ENCODE measurements at places on chromosomes 5 and 9.

DNA sequence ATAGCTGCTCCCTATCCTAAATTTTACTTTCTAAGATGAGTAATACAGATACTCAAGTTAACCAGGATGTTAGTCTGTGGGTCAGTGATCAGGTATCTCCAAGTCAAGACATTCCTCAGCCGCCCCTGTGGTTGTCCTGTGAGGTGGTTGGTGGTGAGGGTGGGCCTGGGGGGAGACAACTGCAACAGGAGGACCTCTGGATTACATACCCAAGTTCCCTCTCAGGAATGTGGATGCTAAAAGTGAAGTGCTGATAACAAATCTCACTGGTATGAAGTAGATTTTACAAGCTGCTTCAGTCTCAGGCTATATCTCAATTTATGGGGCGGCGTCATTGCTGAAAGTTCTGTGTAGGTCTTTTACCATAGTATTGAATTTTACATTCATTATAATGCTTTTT lies 38.3 kb downstream of the SLC1A3 start:
- DNase-seq, result no peak

DNA sequence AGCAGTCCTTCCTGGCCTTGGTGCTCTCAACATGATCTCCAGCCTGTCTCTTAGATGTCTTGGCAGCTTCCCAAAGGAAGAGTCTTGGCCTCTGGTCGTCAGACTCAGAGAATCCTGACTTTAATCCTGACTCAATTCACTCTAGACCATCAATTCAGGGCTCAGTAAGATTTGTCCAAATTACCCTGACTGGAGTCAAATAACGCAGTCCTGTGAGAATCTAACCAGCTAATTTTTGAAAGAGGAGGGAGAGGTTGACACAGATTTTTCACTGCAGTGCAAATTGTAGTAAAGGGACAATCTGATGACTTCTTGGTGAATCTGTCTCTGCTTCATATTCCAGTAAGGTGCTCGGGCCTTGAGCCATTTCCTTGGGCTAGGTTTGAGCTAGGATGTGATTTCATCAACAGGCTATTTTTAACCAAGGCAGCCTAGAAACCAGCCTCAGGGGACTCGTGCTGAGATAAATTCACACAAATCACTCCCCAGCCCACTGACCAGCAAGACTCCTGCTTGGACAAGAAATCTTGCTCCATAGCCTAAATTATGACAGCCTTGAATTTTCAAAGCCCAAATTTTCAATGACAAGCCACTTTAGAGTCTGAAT lies 257.4 kb downstream of the ENC1 start:
- no peak for DNase-seq

DNA sequence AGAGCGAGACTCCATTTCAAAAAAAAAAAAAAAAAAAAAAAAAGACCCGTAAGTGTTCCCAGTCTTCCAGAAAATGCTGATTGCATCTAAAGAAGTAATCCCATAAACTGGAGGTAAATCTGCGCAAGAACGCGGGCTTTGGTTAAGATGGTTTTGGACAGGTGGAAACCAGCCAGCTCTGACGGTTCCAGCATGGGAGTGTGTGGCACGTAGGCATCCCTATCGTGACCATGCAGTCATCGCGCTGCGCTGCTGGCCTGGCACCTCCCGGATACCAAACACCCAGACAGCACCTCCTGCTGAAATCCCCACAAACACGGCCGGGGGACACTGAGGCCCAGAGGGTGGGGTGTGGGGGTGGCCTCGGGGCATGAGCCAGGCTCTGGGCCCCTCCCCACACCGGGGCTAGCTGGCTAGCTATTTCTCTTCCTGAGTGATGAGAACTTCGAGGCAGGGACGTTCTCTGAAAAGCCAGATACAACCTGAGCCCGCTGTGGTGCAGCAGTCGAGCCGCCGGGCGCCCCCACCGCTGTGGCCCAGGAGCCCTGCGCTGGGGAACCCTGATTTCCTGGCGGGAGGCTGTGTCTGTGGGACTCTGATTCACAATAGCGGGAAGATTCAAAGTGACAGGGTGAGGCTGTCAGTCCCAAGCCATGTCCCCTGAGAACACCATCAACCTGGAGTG lies 32.2 kb upstream of the NOTCH1 start:
- DNase-seq, result no peak

DNA sequence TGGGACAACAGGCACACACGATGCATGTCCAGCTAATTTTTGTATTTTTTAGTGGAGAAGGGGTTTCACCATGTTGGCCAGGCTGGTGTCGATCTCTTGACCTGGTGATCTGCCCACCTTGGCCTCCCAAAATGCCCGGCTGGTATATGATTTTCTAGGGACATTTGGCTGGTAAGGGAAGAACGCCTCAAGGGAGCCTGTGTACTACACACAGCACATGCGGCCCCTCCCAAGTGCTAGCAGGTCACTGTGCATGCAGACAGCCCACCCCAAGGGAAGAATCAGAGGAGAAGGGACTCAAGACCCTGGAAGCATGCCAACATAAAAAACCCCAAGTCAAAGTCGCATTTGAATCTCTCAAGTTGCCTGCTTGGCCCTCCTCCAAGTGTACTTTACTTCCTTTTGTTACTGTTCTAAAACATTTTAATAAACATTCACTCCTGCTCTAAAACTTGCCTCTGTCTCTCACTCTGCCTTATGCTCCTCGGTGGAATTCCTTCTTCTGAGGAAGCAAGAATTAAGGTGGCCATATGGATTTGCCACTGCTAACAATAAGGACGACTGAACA lies 24.3 kb upstream of the OTULINL start:
- DNase-seq, result no peak

DNA sequence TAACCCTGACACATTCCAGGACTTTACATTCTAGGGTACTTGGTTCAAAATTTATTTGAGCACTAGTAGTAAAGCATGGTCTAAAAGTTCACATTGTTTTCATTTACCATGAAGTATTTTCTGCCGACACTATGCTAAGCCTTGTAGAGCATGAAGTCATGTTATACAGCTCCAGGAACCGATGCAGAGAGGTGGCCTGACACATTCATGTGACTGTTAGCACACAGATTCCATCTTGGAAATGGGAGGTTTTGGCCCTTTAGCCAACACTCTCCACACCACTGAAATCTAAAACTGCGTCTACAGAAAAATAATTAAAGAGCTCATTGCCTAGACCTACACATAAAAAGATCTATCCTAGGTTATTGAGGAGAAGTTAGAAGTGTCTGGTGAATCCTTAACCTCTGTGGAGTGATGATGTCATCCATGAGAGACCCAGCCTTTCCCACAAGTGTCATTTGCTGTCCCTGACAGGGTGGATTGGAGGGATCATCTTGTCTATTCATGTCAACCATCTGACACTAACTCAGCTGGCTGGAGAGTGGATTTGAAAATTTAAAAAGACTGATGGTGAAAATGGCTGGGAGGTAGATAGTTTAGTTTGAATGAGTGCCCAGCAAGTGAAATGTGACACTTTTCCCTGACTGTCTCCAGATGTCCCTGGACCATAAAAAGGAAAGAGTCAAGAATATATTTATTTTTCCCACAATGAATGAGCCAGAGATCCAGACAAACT lies 1.3 kb downstream of the RANBP3L start:
- no peak for DNase-seq

DNA sequence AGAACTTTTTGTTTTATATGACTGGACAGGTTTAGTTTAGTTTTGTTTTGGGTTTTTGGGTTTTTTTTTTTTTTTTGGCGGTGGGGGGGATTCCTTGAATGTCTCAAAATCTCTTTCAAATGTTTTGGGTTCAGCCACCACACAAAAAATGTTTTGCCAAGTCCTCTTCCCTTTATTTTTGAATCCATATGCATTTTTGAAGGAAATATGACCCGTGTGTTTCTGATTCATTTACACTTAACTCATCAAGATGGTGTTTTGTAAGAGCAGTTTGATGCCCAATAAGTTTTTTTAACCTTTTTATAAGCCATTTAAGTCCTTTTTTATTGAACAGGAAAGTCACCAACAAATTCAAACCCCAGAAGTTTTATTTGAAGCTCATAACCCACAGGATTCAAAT lies 209.8 kb downstream of the CWC27 start:
- no peak for DNase-seq

DNA sequence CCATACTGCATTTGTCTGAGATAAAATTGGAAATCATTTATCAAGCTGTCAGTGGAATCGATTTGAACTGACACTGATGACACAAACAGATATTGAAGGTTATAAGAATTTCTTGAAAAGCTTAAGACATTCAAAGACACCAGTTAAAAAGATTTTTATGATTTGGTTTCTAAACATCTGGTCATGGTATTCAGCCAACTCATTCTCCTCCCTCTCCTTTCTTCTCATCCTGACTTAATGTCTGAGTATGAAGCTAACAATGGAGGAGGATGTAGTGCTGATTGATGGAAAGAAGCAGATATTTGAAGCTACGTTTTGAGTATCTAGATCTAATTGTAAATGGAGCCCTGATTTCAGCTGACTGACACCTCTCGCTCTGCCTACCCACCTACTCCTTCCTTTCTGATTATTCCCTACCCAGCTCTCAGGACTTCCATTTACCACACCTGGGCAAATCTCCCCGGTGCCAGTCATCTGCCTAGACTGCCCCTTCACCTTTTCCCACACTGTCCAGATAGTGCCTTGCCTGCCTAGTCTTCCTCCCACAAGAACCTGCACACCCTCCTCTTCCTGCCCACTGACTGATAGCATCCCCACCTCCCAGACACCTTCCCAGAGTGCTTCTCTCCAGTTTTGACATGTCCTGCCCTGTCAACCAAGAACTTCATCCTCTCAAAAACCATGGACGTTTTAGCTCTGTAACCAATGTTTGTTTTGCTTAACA lies 20.7 kb upstream of the LIFR start:
- no peak for DNase-seq

DNA sequence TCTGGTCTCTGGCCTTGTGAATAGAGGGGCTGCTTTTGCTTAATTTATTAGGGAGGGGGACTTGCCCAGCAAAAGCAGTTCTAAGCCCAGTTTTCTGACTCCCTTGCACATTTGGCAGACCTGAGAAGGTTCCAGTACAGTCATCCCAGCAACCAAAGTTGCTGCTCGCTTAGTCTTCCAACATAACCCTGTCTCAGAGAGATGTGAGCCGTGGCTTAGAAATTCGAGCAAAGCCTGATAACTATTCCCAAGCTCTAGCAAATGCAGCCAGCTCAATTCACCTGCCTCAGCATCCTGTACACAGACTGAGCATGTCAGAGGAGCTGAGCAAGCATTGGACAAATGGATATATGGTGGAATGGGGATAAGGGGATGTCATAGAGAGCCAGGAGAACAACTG lies 401.9 kb downstream of the SPOCK1 start:
- peak; percentile 17 for DNase-seq

- peak; percentile 75 for DNase-seq
These were observed 34.7 kb downstream of the GLT6D1 start for GRCh38 chr9:135604437-135605237.

DNA sequence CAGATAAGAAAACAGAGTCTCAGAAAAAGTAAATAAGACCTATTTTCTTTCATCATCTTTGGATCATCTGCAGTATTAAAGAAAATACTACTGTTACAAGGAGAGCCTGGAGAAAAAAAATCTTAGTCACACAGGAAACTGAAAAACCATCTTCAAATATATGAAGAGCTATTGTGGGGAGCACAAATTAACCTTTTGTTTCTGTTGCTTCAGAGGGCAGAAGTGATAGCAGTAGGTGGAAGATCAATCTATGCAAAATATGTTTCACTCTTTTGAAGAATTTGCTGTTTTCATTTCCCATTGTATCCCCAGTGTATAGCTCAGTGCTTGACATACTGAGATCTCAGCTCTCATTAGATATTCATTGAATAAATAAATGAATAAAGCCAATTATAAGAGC lies 13.1 kb upstream of the CEMIP2 start:
- DNase-seq, result no peak

GRCh38 chr5:97101189-97101910 lies 41.1 kb downstream of the LIX1 start:
- no peak for DNase-seq

DNA sequence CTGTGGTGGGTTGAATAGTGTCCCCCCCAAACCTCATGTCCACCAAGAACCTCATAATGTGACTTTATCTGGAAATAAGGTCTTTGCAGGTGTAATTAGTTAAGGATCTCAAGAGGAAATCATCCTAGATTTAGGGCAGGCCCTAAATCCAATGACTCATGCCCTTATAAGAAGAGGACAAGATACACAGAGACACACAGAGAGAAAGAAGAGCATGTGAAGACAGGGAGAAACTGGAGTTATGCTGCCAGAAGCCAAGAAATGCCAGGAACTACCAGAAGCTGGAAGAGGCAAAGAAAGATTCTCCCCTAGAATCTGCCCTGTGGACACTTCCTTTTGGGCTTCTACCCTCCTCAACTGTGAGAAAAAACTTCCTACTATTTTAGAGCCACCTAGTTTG lies 8.8 kb downstream of the FAM13B start:
- no peak for DNase-seq

DNA sequence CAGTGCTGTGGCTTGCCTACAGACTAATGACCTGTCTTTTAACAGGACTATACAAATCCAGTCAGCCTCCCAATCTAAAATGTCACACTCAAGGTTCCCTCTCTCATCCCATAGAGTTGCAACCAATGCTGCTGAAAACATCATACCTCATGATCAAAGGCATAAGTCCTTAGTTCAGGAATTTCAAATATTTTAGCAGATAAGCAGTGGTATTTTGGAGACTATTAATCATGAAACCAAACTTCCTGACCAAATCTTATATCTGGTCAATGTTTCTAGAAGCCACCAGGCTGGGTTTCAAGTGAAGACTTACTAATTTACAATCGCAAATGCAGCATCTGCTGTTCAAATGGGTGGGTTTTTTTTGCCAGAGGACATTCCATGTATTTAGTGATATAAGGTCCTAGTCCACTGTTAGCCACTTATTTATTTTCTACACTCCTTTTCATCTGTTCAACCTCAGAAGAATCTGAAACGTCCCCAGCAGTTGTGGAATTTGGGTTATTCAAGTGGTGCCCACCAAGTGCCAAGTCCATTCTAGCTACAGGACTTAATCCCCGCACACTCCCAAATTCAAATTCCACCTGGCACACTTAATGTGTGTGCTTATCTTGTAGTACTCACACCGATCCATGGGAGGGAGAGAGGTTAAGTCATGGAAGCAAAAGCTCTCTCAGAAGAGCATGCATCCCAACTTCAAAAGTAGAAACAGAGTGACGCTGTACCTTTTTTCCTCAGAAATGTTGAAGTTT lies 5.8 kb downstream of the TAS2R1 start:
- DNase-seq, result no peak

- DNase-seq, result no peak
These were observed 1.2 kb upstream of the NSD1 start for GRCh38 chr5:177132136-177133095.

DNA sequence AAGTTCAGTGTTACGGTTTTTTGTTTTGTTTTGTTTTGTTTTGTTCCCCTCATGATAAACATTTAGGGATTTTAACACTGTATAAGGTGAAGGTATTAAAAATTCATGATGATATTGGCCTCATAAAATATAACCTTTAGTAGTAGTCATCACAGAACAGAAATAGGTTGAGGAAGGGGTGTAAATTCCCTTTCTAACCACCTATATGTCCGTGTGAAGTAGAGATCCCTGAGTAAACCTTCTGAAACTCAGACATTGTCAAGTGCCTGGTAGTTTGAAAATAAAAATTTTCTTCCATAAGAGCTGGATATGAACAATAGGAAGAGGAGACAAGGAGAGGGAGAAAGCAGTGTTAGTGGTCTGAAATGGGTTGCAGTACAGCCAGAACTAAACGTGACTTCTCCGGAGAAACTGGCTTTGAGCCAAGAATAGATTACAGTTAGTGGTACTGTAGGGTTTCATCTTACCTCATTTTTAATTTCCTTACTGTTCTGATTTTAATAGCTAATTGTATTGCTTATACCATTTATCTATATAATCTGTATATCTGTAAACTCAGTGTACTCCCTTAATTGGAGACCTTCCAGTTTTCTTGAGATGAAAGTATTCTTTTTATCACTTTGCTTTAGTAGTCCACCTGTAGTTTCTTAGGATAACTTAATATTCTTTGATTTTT lies 18.3 kb downstream of the UGCG start:
- DNase-seq, result no peak

GRCh38 chr9:16076511-16076910 lies 523.7 kb downstream of the CCDC171 start:
- no peak for DNase-seq

Measured in lower leg skin (tissue), 4 donors.